HuH-7 (cell line): ENCODE measurements at places on chromosomes 13 and 19.

GRCh38 chr13:57815600-57815999, 184.1 kb downstream of the PCDH17 start:
- no peak for DNase-seq

GRCh38 chr13:93805736-93806135, 579.1 kb downstream of the GPC6 start:
- no peak for DNase-seq

- DNase-seq: no peak
Observed at GRCh38 chr19:13841962-13842290, 35.0 kb upstream of the NANOS3 start.

- DNase-seq: no peak
Observed at GRCh38 chr19:294341-294945, 3.2 kb upstream of the PLPP2 start.

GRCh38 chr19:709965-710571, 1.3 kb downstream of the PALM start:
- DNase-seq: no peak

DNA sequence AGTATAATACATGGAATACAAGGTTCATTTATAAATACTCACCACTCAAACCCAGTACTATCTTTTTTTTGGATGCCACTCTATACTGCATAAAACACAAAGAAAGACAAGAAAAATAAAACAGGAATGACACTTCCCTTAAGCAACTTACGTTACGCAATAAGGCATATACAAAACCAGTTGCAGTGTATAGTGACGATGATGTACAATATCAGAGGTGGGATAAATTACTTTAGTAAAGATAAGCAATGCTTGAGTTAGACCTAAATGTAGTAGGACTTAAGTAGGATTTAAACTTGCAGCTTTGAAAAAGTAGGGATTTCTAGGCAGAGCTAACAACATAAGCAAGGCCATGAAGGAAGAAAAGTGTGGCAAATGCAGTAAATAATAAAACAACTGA, 374.9 kb downstream of the SPRY2 start:
- DNase-seq: no peak
